ENCODE measurements at places on chromosomes 11 and 22.

DNA sequence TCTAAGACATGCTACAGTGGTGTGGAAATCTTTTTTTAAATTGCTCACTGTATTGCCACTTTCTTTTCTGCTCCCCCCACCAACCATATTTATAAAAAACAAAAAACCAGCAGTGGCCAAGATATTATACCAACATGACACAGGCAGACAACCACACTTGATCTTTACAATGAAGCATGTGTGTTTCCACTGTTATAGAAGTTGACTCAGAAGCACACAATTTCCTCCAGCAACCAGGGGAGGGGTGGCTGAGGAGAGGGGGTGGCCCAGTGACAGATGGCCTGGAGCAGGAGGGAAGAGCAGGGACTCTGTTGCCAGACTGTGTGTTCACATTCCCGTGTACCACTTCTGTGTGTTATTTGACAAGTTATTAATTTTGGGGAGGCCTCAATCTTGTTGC is 14.8 kb downstream of the CD59 start:
- H3K4me3 ChIP-seq, result no peak overlapping the region
- no peak overlapping the region for H3K27ac ChIP-seq
- no peaks in the 10 kb centered on the region for H3K27me3 ChIP-seq
- DNase-seq, result no peak
- peaks cover 4% of the 10 kb centered on the region for H3K36me3 ChIP-seq
- peaks cover 7% of the 10 kb centered on the region for H3K4me1 ChIP-seq

- no peak overlapping the region for H3K4me3 ChIP-seq
- H3K27ac ChIP-seq, result no peak overlapping the region
- H3K4me1 ChIP-seq, result peaks cover 7% of the 10 kb centered on the region
- DNase-seq, result no peak
- H3K36me3 ChIP-seq, result no peaks in the 10 kb centered on the region
These were observed 158.1 kb downstream of the FBXO7 start for GRCh38 chr22:32632512-32633315.

GRCh38 chr11:131841925-131842635 is 471.7 kb downstream of the NTM start:
- no peaks in the 10 kb centered on the region for H3K27me3 ChIP-seq
- H3K27ac ChIP-seq, result no peak overlapping the region
- H3K4me3 ChIP-seq, result no peak overlapping the region
- no peak for DNase-seq

DNA sequence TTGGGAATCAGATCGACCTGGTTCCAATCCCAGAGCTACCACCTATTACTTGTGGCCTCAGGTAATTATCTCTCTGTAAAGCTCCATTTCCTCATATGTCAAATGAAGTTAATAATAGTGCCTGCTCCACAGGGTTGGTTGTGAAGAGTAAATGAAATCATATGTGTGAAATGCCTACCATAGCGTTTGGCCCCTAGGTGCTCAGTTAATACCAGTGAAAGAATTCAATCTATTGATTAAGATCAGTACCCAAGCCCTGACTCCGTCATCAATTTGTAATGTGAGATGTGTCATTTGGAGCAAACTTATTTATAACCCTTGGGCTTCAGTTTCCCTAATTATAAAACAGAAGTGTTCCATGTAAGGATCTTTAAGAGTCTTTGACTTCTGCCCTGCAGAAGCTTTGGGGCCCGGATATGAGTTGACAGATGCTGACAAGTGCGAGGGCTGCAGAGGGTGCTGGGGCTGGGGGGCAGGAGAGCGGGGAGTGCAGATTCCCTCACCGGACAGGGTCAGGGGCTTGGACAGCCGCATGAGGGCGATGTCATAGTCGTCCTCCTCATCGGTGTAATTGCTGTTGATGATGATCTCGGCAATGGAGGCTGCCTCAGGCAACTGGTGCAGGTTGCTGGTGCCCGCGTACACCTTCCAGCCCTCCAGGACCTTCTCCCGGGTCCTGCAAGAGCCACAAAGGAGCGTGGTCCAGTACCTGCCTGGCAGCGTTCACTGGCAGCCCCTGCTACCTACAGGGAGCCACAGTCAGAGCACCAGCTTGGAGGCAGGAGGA is 20.9 kb downstream of the TMPRSS13 start:
- no peak overlapping the region for H3K27ac ChIP-seq
- H3K4me1 ChIP-seq, result peaks cover 8% of the 10 kb centered on the region
- no peaks in the 10 kb centered on the region for H3K36me3 ChIP-seq

GRCh38 chr11:96114178-96115064 is 190.5 kb upstream of the MTMR2 start:
- peaks cover 43% of the 10 kb centered on the region for H3K36me3 ChIP-seq
- no peak overlapping the region for H3K27ac ChIP-seq
- no peak for DNase-seq
- no peaks in the 10 kb centered on the region for H3K27me3 ChIP-seq
- no peak overlapping the region for H3K4me3 ChIP-seq

- no peaks in the 10 kb centered on the region for H3K36me3 ChIP-seq
- no peaks in the 10 kb centered on the region for H3K4me1 ChIP-seq
- no peaks in the 10 kb centered on the region for H3K27me3 ChIP-seq
- DNase-seq, result no peak
- H3K27ac ChIP-seq, result no peak overlapping the region
These were observed 3.2 kb downstream of the HBB start for GRCh38 chr11:5223686-5224085.

- H3K27me3 ChIP-seq, result peaks cover 83% of the 10 kb centered on the region
- peak; percentile 78 for DNase-seq
- H3K36me3 ChIP-seq, result no peaks in the 10 kb centered on the region
- H3K4me3 ChIP-seq, result no peak overlapping the region
- peaks cover 10% of the 10 kb centered on the region for H3K4me1 ChIP-seq
- no peak overlapping the region for H3K27ac ChIP-seq
These were observed 25.9 kb upstream of the ATXN10 start for GRCh38 chr22:45645526-45646414.

DNA sequence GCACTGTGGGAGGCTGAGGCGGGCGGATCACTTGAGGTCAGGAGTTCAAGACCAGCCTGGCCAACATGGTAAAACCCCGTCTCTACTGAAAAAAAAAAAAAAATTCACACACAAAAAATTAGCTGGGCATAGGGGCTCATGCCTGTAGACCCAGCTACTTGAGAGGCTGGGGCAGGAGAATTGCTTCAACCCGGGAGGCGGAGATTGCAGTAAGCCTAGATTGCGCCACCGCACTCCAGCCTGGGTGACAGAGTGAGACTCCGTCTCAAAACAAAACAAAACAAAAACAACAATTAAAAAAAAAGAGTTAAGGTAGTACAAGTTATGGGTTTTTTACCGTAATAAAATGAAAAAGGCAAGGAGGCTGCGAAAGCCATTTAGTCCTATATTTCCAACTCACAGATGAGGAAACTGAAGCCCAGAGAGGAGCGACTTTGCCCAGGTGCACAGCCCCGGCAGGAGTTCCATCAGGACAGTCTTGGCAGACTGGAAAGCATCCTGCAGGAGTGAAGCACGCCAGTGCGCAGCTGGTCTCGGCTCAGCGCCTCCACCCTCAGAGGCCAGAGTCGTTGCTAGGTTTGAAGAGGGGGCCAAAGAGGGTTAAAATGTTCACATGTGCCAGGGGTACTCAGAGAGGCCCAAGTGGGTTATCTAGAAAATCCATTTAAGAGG is 3.8 kb upstream of the FADS3 start:
- no peak overlapping the region for H3K27ac ChIP-seq
- no peak for DNase-seq
- H3K4me1 ChIP-seq, result peaks cover 9% of the 10 kb centered on the region
- H3K4me3 ChIP-seq, result no peak overlapping the region
- H3K27me3 ChIP-seq, result peaks cover 39% of the 10 kb centered on the region

- no peaks in the 10 kb centered on the region for H3K27me3 ChIP-seq
- no peaks in the 10 kb centered on the region for H3K4me1 ChIP-seq
- no peak overlapping the region for H3K4me3 ChIP-seq
- no peak overlapping the region for H3K27ac ChIP-seq
These were observed 2069.3 kb upstream of the RAG2 start for GRCh38 chr11:38667359-38667758.

- H3K4me1 ChIP-seq, result peaks cover 74% of the 10 kb centered on the region
- H3K27me3 ChIP-seq, result no peaks in the 10 kb centered on the region
- peaks cover 44% of the 10 kb centered on the region for H3K36me3 ChIP-seq
- peak overlapping the region; percentile 88 for H3K27ac ChIP-seq
These were observed 853 bp downstream of the HTATIP2 start for GRCh38 chr11:20364341-20364792.

DNA sequence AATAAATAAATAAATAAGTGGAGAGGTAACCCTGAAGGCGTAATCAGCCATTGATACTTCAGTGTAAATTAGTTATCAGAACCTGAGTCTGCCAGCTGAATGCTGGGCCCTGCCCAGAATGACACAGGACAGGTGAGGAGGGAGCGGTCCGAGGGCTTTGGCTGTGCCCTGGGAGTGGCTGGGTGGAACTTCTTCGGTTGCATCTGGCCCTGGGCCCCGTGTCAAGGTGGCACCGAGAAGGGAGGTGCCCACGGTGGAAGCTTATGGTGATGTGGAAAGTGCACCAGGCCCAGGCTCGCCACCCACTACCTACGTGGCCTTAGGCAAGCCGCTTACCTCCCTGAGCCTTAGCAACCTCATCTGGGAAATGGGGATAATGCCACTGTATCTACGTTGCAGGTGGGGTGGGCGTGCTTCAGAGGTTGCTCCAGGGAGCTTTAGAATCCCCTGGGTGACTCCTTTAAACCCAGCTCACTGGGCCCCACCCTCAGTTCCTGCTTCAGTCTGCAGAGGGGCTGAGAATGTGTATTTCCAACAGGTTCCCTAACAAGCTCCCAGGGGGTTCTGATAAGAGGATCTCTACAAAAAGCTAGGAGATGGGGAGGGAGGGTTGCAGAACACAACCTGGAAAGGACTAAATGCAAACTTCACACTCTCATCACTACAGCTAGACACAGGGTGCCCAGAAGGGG is 38.8 kb downstream of the TXN2 start:
- H3K27ac ChIP-seq, result no peak overlapping the region
- peaks cover 4% of the 10 kb centered on the region for H3K27me3 ChIP-seq
- no peaks in the 10 kb centered on the region for H3K36me3 ChIP-seq
- H3K4me1 ChIP-seq, result peaks cover 48% of the 10 kb centered on the region
- DNase-seq, result no peak

GRCh38 chr11:114059984-114060391 is 477 bp downstream of the ZBTB16 start:
- H3K4me1 ChIP-seq, result peaks cover 14% of the 10 kb centered on the region
- H3K27me3 ChIP-seq, result peaks cover 100% of the 10 kb centered on the region
- peak; percentile 50 for DNase-seq
- H3K4me3 ChIP-seq, result peak overlapping the region; percentile 85

- H3K27me3 ChIP-seq, result no peaks in the 10 kb centered on the region
- no peak for DNase-seq
- H3K4me3 ChIP-seq, result no peak overlapping the region
- peaks cover 19% of the 10 kb centered on the region for H3K4me1 ChIP-seq
- H3K36me3 ChIP-seq, result no peaks in the 10 kb centered on the region
These were observed 350.6 kb downstream of the ETS1 start for GRCh38 chr11:128236506-128237498.

DNA sequence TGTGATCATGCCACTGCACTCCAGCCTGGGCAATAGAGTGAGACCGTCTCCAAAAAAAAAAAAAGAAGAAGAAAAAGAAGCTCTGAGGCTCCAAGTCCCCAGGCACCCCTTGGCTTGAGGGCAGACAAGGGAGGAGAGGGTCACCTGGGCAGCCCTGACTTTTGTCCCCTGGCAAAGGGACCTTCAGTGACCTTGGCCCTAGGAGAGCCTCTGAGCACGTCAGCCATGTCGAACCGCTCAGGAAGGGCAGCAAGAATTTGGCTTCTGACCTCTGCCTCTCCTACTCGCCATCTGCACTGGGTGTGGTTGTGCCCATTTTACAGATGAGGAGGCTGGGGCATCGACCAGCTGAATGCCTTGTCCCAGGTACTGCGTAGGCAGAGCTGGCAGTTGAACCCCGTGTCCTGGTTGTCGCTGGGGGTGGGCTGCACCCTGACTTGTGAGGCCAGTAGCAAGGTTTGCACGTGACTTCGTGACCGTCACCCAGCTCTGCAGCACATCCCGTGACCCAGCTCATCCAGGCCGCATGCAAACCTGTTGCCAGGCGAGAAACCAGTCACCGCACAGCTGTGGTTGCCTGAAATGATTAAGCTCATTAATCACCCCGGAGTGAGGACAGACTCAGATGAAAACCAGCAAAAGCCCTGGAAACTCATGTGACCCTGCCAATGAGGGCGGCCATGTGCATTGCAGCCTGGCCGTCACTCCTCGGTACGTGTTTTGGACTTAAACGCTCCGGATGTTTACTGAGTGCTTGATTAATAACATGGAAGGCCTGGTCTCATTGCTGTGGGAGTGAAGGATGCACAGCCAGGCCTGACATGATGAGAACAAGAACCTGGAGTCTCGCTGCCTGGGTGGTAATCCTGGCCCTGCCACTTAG is 47.7 kb upstream of the PPP6R3 start:
- no peak overlapping the region for H3K27ac ChIP-seq
- peaks cover 15% of the 10 kb centered on the region for H3K36me3 ChIP-seq

DNA sequence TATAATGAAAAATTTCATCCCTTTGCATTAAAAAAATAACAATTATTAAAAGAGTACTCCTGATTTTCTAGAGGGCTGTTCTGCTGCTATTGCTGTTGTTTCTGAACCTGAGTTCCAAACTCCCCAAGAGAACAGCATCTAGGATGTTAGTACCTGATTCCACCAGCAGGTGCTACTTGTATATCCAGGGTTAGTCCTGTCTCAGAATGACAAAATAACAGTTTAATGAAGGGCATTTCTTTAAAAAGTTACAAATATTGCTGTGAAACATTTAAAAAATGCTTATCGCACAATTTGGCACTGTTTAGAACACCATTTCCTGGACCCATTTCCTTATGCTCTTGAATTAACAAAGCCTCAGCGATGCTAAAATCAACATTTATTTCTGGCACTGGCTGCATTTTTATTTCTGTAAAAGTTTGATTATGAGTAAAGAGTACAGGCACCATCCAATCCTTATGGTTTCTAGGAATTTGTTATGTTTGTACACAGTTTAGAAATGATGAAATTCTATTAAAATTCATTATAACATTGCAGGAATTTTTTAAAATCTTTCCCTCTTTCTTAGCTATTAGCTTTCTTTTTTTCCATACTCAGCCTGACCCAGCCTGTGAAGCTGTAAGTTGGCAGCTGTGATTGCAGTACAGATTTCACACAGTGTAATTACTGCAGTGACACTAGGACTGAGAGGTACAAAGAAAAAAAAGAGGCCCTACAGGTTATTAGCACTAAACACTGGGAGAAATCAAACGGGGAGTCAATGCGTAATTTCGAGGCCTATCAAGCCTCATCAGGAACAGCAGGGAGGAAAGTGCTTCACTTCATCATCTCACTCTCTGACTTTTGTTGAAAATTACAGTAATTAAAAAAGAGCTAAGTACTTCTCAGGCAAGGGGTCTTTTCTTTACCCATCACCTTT is 208.8 kb downstream of the DCDC1 start:
- no peak for DNase-seq
- no peak overlapping the region for H3K4me3 ChIP-seq
- H3K36me3 ChIP-seq, result no peaks in the 10 kb centered on the region
- no peak overlapping the region for H3K27ac ChIP-seq

DNA sequence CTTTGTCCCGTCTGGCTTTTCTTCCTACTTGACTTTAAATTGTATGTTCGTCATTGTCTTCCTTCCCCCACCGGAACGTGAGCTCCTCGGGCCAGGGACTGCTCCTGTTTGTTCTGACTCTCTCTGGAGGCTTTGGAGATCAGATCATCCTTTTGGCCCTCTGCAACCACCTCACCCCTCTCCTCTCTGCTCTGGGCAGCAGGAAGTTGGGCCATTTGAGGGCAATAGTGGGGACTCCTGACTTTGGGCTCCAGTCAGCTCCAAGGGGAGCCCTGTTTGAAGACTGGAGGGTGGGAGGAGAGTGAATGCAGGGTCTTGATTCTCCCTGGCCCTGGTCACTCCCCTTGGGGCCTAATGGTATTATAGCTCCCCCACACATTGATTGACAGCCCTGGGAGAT is 186.3 kb upstream of the B3GAT1 start:
- DNase-seq, result no peak
- H3K4me1 ChIP-seq, result no peaks in the 10 kb centered on the region
- H3K4me3 ChIP-seq, result no peak overlapping the region

GRCh38 chr11:46347637-46348311 is 511 bp downstream of the DGKZ start:
- peaks cover 37% of the 10 kb centered on the region for H3K36me3 ChIP-seq
- no peaks in the 10 kb centered on the region for H3K27me3 ChIP-seq
- peaks cover 81% of the 10 kb centered on the region for H3K4me1 ChIP-seq
- H3K27ac ChIP-seq, result peak overlapping the region; percentile 98
